Stromal cell of bone marrow (primary cell): ENCODE measurements at places on chromosomes 16 and 17.

- DNase-seq = no peak
Observed at GRCh38 chr17:2705263-2705662, 6.3 kb downstream of the CLUH start.

- no peak for DNase-seq
Observed at GRCh38 chr16:57537194-57537505, 779 bp upstream of the CCDC102A start.

DNA sequence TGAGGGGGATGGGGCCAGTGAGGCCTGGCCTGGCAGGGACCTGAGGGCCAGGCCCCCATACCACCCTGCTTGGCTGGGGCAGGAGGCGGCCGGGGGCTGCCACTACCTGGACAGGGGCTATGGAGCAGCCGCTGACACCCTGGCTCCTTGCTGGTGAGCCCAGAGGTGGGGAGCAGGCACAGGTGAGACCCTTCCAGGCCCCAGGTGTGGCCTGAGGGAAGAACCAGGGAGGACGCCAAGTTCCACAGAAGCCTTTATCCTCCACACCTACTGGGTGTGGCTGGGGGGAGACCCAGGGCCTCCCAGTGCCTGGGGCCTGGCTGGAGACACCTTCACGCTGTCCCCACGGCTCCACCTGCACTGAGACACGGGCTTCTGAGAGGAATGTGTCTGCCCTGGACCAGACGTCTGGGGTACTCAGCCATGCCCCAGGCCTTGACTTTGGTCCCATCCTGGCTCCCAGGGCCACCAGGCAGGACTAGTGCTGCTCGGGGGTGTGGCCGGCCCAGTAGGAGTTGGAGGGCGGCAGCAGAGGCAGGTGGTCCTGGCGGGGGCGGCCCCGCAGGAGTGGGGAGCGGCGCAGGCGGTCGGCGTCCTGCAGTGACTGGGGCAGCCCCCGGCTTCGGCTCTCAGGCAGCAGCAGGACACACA is 4.7 kb downstream of the SLC22A31 start:
- DNase-seq = no peak

- DNase-seq = no peak
Observed at GRCh38 chr17:83124871-83125514, 45.6 kb downstream of the METRNL start.

DNA sequence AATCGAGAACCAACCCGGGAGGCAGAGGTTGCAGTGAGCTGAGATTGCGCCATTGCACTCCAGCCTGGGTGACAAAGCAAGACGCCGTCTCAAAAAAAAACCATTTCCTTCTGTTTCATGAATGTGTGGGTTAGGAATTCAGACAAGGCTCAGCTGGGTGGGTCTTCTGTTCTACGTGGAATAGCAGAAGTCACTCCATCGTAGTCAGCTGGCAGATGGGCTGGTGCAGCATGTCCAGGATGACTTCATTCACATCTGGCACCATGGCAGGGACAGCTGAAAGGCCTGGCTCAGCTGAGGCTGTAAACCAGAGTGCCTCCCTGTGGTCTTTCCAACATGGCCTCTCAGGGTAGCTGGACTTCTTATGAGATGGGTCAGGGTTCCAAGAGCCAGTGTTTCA is 89.0 kb downstream of the C17orf67 start:
- no peak for DNase-seq

GRCh38 chr17:59825533-59826322 is 67.0 kb downstream of the TUBD1 start:
- peak; percentile 92 for DNase-seq

- no peak for DNase-seq
Observed at GRCh38 chr16:50169555-50170096, 16.5 kb downstream of the TENT4B start.

DNA sequence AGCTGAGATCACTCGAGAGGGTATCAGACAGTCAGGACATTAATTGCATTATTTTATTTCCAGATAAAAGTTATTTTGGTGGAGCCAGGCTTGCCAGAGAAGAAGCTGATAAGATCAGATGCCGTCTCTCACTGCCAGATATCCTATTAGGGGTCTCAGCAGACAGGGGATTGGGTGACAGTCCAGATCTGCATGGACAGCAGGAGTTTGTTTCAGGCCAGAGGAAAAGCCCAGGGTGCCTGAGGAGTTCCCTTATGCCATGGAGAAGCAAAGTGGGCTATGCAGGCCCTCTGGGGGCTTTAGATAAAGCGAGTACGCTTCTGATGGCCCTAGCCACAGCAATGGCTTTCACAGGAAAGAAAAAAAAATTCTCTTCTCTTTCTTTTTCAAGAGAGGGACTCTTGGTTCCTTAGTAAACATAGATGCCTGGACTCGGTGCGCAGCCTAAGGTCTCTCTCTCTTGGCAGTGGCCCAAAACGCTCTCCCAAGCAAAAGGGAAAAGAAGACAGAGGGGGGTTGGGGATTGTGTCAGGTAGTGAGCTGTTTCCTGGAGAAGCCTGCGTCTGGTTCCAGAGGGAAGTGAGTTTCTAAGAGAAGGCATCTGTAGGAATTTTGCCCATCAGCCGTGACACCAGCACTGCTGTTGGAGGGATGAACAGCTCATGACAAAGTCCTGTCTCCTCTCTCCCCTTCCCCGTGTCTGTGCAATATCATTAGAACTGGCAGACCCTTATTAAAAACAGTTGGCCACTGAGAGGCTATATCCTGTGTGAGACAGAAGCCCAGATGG is 166.3 kb upstream of the FOXF1 start:
- no peak for DNase-seq

DNA sequence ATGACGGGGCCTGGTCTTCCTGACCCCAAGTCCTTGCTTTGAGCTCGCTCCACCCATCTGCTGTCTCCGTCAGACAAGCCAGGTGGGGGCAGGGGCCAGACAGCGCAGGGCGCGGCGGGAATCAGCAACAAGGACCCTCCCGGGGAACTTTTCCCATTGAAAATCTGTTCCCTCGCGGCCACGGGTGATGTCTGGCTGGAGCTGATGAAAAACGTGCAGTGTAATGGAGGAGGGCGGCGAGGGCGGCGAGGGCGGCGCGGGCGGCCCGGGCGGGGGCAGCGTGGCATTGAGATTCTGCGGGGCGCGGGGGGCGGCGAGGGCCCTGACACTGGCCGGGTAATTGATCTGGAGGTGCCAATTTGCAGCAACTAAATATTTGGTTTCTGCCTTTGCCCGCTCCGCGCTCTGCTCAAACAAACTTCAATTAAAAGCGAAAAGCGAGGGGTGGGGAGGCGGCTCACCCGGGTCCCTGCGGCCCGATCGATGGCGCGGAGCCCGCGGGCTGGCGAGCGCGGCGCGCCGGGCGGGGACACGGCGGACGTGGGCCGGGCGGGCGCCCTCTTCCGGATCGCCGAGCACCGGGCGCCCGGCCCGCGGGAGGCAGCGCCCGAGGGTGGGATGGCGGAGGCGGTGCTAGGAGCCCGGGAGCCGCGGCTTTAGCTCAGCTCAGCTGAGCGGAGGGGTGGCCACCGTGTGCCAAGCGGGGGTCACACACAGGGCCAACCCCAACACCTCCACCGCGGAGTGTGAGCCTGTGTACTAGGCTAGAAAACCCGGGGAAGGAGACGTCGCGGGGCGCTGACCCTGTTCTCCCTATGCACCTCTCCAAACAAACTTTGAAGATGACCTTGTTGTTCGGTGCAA is 32.4 kb downstream of the DCAKD start:
- DNase-seq = peak; percentile 19
